NCI-H774 (cell line): ENCODE measurements at places on chromosomes 2 and 18.

DNA sequence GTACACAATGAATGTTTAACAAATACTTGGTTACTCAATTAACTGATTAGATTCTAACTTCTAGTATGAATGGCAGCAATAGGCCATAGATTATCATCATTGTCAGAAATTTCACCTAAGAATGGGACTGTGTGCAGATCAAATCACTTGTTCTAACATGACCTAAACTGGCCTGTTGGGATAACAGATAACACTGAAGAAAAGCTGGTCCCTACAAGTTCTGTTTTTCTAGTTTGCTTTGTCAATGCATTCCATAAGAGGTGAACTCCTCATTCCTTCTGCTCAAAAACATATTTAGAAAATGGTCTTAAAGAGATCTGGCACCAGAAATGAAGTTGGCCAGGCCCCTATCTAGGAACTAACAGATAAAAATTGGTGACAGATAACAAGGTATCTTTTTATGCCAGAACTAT, 175.4 kb downstream of the THADA start:
- DNase-seq, result no peak

GRCh38 chr18:42053188-42053781, 98.3 kb downstream of the PIK3C3 start:
- no peak for DNase-seq

GRCh38 chr2:144285324-144285723, 234.6 kb downstream of the ZEB2 start:
- no peak for DNase-seq

GRCh38 chr2:860259-860855, 90.3 kb upstream of the SNTG2 start:
- no peak for DNase-seq
